ENCODE measurements at places on chromosomes 7 and 10. TPM values are rescaled to one million over a fixed set of nuclear protein-coding genes. Genes with fewer than 3 reads are reported as not detected.

GRCh38 chr10:52232561-52233350, 81.3 kb upstream of the DKK1 start:
- DNase-seq, result no peak

IPMK gene
- polyA plus RNA-seq, result 7.4 TPM

GNAT3 gene
- polyA plus RNA-seq, result not detected

GRCh38 chr10:20276127-20276979, 460.1 kb downstream of the PLXDC2 start:
- DNase-seq, result no peak

PWWP2B gene
- 8.2 TPM for polyA plus RNA-seq

DNA sequence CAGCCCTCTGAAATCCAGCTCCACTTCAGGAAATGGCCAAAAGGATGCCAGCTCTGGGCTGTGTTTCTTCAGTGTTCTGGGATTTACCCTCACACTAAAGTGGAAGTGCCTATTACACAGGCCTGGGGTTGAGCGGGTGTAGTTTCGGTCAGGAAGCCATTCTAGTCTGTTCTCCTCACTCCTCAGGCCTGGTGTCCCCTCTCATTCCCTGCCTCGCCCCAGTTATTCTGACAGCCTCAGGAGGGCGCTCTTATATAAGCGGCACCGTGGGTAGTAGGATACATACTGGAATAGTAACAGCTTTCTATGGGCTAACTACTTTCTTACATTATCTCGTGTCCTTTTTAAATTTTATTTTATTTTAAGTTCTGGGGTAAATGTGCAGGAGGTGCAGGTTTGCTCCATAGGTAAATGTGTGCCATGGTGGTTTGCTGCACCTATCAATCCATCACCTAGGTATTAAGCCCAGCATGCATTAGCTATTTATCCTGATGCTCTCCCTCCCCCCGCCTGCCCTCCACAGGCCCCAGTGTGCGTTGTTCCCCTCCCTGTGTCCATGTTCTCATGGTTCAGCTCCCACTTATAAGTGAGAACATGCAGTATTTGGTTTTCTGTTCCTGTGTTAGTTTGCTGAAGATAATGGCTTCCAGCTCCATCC, 12.2 kb upstream of the LGI1 start:
- no peak for DNase-seq

GRCh38 chr10:34116220-34116641, 698.9 kb downstream of the PARD3 start:
- DNase-seq, result no peak

PDE6C gene
- 0.28 TPM for polyA plus RNA-seq

GRCh38 chr7:12490107-12490688, 80.3 kb upstream of the SCIN start:
- no peak for DNase-seq

DNA sequence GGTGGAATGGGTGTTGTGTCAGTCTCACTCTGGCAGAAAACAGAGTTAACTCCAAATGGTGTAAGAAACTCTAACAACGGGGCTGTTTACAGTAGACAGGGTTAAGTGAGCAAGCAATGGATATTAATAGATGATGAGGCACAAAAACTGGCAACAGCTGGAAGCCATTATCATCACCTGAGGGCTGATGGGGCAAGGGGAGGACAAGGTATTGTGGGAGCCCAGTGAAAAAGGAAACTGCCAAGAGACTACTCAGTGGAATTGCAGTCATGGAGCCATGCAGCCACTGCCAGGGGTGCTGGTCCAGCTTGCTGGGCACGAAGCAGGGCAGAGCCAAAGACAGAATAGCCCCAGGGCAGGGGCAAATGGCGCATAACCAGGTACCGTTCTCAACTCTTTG, 260.7 kb downstream of the BICC1 start:
- DNase-seq, result no peak

DNA sequence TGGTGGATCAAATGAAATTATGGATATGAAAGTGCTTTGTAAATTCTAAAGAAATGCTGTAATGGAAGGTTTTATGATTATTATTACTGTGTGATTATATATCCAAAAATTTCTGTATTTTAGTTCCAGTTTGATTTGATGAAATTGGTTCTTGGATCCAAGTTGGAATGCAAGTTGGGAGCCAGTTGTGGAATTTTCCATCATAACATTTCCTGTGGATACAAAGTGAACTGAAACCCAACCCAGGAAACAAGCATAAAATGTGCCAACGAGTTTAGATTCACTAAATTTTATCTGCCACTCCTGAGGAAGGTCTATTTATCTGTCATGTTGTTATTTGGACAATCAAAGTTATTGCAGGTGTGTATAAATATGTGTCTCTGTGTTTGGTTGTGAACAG, 131.4 kb upstream of the MDFIC start:
- no peak for DNase-seq

GRCh38 chr7:111958431-111958830, 247.8 kb downstream of the DOCK4 start:
- DNase-seq, result no peak

- DNase-seq, result peak; percentile 60
Observed at GRCh38 chr7:47179812-47180515, 401.9 kb downstream of the TNS3 start.

IRF5 gene
- polyA plus RNA-seq, result 8.4 TPM

HOXA10 gene
- 130 TPM for polyA plus RNA-seq

DNA sequence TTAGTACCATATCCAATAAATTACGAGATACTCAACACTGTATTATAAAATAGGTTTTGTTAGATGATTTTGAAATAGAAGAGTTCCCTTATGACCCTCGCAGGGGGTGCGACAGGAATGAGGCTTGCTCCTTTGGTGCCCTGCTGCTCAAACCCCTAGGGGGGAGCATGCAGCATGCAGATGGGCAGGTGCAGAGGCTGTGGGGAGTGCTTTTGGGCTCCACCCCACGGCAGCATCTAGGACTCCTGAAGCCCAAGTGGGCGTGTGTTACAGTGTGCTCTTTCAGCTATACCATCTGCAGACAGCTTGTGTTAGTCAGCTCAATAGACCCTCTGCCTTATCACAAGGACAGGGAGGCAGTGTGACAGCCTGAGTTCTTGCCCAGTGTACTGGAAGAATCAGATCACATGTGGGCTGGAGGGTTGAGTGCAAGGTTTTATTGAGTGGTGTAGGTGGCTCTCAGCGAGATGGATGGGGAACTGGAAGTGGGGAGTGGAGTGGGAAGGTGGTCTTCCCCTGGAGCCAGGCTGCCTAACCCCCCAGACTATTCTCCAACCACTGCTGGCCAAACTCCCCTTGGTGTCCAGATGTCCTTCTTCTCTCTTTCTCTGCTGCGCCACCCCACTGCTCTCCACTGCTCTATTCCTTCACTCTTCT, 3.1 kb upstream of the MRC1 start:
- DNase-seq, result no peak

Measured in right renal cortex interstitium (tissue), 3 donors.